Small intestine (tissue), 16 donors: ENCODE measurements at places on chromosomes 12 and 14.

DNA sequence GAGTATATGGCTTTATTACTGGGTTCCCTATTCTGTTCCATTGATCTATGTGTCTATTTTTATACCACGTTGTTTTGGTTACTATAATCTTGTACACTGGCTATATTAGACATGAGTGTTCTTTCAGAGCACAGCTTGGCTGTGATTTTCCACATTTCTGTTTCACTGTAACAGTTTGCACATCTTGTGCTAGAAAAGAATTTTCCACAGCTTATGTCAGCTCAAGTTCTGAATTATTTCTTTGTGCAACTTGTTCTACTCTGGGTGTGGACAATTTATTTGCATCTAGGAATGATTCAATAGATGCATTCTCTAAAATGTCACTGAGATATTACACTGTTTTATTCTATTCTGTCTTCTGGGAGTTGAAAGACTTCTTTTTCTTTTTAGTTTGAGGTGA lies 28.4 kb upstream of the OR5AU1 start:
- no peak overlapping the region for H3K4me3 ChIP-seq
- DNase-seq, result no peak
- H3K36me3 ChIP-seq, result no peaks in the 10 kb centered on the region
- no peaks in the 10 kb centered on the region for H3K27me3 ChIP-seq
- H3K27ac ChIP-seq, result no peak overlapping the region
- H3K4me1 ChIP-seq, result no peaks in the 10 kb centered on the region

GRCh38 chr12:42422785-42423184 lies 96.8 kb downstream of the PPHLN1 start:
- no peak for DNase-seq
- no peaks in the 10 kb centered on the region for H3K4me1 ChIP-seq
- H3K36me3 ChIP-seq, result peaks cover 4% of the 10 kb centered on the region
- no peak overlapping the region for H3K27ac ChIP-seq

DNA sequence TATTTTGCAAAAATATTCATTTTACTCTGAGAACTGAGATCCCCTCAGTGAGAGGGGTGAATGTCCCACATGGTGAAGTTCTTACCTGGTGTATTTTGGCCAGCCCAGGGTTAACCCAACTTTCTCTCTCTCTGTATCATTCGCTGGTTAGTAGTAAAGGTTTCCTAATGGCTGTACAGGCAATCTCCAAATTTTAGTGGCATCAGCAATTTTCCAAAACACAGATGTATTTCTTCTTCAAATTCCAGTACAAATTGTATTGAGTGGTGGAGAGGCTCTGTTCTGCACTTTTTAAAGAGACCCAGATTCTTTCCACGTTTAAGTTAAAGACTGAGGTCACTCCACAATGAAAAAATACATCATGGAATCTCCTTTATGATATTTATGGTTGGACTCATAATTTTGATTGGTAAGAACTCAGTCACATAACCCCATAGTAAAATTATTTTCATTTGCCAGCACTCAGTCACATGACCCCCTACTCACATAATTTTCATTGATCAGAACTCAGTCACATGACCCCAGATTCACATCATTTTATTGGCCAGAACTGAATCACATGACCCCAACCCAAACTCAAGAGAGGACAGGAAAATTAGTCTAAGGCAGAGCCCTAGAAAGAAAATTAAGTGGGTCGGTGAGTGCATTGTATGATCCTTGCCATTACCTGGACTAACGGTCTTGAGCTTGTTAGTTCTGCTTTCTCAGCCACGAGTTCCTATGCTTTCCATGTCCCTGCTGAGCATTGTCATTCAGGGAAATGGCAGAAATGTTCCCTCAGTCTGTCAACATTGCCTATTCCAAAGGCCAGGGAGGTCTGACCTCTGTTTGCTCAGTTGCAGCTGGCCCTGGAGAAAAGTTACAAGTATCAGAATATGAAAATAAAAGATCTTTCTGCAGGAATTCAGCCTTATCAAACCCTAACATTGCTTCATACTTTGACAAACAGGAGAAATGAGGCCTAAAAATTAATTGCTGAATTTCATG lies 1536.2 kb downstream of the AACS start:
- DNase-seq, result no peak
- no peaks in the 10 kb centered on the region for H3K36me3 ChIP-seq
- no peaks in the 10 kb centered on the region for H3K27me3 ChIP-seq
- H3K4me3 ChIP-seq, result no peak overlapping the region
- H3K4me1 ChIP-seq, result no peaks in the 10 kb centered on the region

- peaks cover 15% of the 10 kb centered on the region for H3K4me1 ChIP-seq
- no peaks in the 10 kb centered on the region for H3K27me3 ChIP-seq
- peak; percentile 82 for DNase-seq
- peak overlapping the region; percentile 84 for H3K4me3 ChIP-seq
- peak overlapping the region; percentile 98 for H3K27ac ChIP-seq
- H3K36me3 ChIP-seq, result no peaks in the 10 kb centered on the region
Observed at GRCh38 chr14:95156161-95157047, 925 bp downstream of the DICER1 start.

GRCh38 chr12:24537083-24537860 lies 411.6 kb downstream of the BCAT1 start:
- H3K27ac ChIP-seq, result peak overlapping the region; percentile 58
- H3K27me3 ChIP-seq, result no peaks in the 10 kb centered on the region
- H3K4me1 ChIP-seq, result peaks cover 2% of the 10 kb centered on the region
- no peak overlapping the region for H3K4me3 ChIP-seq

GRCh38 chr12:31590642-31591379 lies at the start of gene DENND5B:
Gene DENND5B, minus strand, starts transcription at chr12:31591136. Its CDS starts 304 bp downstream, at chr12:31590832.
- H3K4me1 ChIP-seq, result peaks cover 4% of the 10 kb centered on the region
- H3K36me3 ChIP-seq, result no peaks in the 10 kb centered on the region
- peak within 1 kb of the TSS; percentile 96 for H3K27ac ChIP-seq
- H3K27me3 ChIP-seq, result no peaks in the 10 kb centered on the region
- DNase-seq, result peak; percentile 88
- peak within 1 kb of the TSS; percentile 83 for H3K4me3 ChIP-seq

DNA sequence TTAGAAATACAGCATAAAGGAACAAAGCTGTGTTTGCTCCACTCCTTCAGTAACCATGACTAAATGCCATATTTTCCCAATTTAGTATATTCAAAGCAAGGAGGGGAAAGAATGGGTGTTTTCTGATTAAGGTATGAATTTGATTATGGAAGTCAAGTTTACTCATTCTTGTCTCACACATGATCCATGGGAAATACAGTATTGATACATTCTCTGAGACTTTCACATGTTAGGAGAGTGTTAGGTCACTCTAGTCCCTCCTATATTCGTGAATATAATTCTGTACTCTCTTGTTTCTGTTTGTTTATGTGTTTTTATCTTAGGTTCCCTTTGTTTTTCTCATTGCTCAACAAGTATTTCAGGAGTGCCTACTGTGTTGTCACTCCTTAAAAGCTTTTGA lies 42.4 kb downstream of the TTLL5 start:
- H3K4me1 ChIP-seq, result no peaks in the 10 kb centered on the region
- H3K4me3 ChIP-seq, result no peak overlapping the region
- no peaks in the 10 kb centered on the region for H3K27me3 ChIP-seq
